RPMI7951 (cell line): ENCODE measurements at places on chromosomes 3 and 15. TPM values are rescaled to one million over a fixed set of nuclear protein-coding genes. Genes with fewer than 3 reads are reported as not detected.

The EIF4E3 gene
- total RNA-seq: 1.6 and 1.7 TPM in 2 replicates

The CCK gene
- total RNA-seq: 1.6 and 7.7 TPM in 2 replicates

The GRM7 gene
- total RNA-seq: not detected in 2 replicates

The C3orf22 gene
- not detected in 2 replicates for total RNA-seq

The KCNAB1 gene
- 0.29 and 0.96 TPM in 2 replicates for total RNA-seq

The MYO1E gene
- total RNA-seq: 55.2 and 81.3 TPM in 2 replicates

The GRAMD2A gene
- total RNA-seq: not detected in 2 replicates

The INSYN1 gene
- total RNA-seq: not detected in 2 replicates

The ADPRH gene
- total RNA-seq: 3.8 and 5.6 TPM in 2 replicates

DNA sequence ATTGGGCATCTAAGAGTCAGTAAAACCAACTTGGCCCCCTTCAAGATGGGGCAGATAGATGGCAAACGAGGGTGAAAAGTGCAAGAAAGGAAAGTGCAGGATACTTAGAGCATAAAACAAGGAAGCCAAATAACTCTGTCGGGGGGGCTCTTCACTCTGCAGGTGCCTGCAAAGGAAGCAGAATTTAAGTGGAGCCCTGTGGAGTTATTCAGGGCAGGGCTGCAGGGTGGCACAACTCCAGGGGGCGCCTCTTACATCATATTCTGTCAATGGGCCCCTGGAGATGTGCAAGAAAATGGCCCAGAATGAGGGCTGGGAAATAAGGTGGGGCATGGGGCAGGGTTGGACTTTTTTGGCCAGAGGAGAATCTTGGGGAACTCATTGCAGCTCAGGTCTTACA lies 69.7 kb downstream of the CD47 start:
- no peak for DNase-seq

DNA sequence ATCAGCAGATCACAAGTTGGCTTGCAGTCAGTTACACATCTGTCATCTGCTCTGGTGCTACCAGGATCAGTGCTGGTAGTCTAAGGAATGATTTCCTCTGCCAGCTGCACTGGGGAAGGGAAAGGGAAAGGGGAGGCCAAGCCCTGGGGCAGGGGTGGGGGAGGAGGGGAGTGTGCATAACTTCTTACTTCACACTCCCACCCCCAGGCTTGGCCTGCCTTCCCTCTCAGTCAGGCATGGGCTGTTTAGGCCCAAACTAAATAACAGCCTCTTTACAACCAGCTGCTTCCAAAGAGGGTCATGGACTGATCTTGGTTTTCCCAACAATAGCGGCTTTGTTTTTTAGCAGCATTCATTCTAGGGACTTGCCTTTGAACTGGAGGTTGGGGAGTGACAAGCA lies 86.1 kb upstream of the PSMD6 start:
- DNase-seq: peak; percentile 76

- no peak for DNase-seq
These were observed 67.6 kb upstream of the PLCL2 start for GRCh38 chr3:16817197-16817596.

- no peak for DNase-seq
These were observed 849 bp upstream of the HDAC11 start for GRCh38 chr3:13479332-13479581.

DNA sequence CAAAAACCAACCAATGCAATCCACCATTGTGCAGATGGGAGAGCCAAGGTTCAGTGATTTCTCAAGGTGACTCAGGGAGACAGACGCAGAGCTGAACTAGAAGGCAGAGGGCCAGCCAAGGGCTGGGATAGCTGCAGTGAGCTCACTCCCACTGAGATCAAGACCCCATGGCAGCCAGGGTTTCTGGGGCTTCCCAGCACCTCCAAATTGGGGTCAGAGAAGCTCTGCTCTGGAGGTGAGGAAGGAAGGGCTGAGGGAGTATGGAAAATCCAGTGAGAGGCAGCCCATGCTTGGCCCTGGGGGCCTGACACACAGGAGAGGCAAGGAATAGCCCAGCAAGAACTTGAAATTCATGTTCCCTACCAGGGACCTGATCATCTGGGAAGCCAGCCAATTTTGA lies 61.0 kb downstream of the ISG20 start:
- DNase-seq: no peak

DNA sequence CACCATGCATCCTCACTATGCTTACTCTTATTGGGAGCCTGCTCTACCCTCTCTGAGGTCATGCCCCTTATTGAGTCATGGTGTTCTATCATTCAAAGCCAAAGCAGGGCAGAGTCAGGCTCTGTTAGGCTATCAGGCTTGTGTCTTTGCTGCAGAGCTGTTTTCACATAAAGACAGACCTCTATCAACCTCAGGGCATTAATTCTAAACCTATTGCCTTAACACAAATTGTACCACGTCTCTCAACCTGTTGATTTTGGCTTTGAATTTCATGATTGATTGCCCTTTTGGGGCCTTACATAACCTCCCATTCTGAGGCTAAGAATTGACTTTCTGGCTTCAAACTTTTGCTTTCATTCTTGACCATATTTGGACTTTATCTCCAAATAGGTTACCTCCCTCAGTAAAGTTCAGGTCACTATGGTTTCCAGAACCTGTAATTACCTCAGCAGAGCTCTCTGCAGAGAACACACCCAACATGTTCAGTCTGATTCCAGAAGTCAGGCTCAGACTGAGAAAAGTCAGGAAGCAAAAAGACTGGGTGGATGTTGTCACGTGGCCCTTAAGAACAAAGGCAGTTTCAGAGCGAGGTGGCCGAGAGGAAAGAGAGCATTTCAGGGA lies 221.4 kb upstream of the NANOGP8 start:
- peak; percentile 72 for DNase-seq

- no peak for DNase-seq
These were observed 173.6 kb upstream of the UMPS start for GRCh38 chr3:124556636-124557035.

DNA sequence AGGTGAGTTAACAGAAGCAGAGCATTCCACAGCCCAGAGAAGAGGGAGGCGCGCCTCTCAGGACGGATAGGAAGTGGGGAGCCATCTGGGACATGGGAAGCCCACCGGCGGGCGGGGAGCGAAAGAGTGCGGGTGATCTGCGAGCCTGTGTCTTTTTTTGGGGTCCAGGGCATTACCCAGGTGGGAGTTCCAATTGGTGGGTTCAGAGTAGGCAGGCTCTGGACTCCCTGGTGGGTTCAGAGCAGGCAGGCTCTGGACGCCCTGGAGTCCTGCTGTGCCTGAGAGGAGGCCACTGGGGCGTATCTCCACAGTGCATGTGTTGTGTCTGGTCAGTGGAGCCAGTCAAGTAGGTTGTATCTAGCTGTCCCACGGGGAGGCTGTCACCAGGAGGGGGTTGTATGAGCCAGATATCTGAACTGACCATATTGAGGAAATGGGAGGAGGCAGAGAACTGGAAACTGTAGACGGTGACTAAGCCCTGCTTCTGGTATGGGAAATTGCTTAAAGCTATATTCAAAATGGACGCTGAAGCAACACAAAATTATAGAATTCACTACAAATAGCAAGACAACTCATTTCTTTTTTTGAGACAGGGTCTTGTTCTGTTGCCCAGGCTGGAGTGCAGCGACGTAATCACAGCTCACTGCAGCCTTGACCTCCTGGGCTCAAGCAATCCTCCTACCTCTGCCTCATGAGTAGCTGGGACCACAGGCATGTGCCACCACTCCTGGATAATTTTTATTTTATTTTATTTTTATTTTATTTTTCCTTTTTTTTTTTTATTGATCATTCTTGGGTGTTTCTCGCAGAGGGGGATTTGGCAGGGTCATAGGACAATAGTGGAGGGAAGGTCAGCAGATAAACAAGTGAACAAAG lies 34.5 kb upstream of the CHST2 start:
- DNase-seq: peak; percentile 74

GRCh38 chr3:36318621-36319200 lies 61.6 kb upstream of the STAC start:
- no peak for DNase-seq

DNA sequence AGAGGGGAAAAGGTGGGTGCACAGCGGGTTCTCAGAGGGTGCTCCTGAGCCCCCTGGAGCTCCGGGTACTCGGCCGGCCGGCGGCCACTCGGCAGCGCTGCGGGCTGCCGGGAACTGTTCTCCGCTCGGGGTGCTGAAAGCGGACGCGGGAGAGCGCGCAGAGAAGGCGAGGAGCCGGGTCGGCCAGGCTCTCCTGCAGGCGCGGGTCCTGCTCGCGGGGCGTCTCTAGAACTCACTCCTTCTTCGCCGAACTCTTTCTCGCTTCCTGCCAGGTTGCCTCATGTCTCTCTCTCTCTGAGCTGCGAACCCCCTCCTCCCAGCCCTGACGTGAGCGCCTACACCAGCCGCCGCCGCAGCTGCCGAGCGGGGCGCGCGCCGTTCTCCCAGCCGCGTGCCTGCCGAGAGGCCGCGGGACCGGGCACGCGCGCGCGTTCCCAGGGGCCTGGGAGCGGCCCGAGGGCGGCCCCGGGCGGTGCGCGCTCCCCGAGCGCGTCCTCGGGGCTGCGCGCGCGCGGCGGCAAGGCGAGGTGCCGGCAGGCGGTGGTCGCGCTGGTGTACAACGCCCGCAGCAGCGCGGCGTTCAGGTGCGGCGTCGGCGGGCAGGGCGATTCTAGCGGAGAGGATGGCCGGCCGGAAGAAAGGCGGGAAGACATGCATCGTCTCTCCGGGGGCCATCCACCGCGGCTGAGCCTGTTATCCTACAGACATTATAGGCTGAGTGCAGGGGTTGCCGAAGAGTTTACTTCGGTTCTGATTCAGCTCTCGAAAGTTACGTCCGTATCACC lies at the start of gene PEX5L:
Gene PEX5L (minus strand): TSS at position 267 of the 785 bp plus-strand sequence. CDS start 338 bp downstream, outside the sequence.
- peak; percentile 13 for DNase-seq

- no peak for DNase-seq
These were observed 81.6 kb downstream of the STT3B start for GRCh38 chr3:31614162-31614921.

GRCh38 chr15:53360881-53361280 lies 398.6 kb downstream of the WDR72 start:
- DNase-seq: no peak

DNA sequence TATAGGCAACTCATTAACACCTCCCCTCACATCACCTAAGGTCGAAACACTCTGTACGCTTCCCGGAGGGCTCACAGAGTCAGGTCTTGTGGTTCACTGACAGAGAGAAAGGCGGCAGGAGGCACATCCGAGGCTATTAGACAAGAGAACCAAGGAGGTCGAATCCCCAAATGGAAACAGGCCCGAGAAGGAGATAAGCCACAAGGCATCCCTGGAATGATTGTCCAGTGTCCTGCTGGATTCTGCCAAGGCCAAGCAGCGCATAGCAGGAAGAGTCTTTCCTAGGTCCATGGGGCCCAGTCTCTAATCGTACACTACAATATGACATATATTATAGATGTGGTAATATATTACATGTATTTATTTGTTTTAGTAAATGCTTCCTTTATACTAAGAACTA lies 58.5 kb downstream of the ANXA2 start:
- no peak for DNase-seq

- DNase-seq: no peak
These were observed 17.0 kb upstream of the ALDH1L1 start for GRCh38 chr3:126197343-126197742.
